NCI-H345 (cell line): ENCODE measurements at places on chromosomes 5 and 9.

DNA sequence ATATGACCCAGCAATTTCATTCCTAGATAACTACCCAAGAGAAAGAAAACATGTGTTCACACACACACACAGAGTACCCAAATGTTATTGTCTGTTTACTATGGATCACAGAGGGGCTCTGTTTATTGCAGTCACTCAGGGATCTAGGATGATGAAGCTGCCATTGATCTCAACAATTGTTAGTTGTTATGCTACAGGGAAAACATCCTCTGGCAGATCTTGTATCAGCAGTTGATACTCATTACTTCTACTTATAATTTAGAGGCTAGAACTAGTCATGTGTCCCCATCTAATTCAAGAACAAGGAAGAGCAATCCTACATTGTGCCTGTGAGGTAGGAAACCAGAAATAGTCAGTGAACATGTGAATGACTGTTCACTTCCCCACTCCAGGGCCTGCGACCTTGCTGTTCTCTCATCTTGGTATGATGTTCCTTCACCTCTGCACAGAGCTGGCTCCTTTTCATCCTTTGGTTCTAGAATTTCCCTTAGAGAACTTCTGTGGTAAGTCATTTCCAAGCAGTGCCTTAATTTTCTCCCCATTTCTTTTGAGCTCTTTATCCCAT is 30.3 kb downstream of the NMUR2 start:
- DNase-seq, result no peak

- DNase-seq, result no peak
Observed at GRCh38 chr5:159181152-159181551, 28.2 kb downstream of the RNF145 start.

DNA sequence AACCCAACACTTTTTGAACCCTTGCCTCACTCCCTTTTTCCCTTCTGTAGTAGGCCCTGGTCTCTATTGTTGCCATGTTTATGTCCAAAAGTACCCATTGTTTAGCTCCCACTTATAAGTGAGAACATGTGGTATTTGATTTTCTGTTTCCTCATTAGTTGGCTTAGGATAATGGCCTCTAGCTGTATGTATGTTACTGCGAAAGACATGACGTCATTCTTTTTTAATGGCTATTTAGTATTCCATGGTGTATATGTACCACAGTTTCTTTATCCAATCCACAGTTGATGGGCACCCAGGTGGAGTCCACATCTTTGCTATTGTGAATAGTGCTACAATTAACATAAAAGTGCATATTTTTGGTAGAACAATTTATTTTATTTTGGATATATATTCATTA is 90.3 kb upstream of the PTPRD start:
- DNase-seq, result no peak

DNA sequence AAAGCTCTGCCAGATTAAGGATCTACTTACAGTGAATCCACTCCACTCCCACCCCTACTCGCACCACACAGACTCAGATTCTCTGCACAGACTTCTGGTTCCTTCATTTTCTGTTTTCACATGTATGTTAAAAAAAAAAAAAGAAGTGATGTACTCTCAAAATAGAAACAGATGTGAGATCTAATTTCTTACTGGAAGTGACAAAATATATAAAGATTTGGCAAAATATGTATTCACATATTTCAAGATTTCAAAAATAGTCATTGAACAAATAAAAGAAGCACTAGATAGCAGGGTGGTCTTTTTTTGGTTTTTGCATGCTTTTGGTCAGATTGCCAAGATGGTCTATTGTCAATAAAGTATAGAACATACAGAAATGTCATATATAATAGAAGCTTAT is 379.2 kb downstream of the TMEM167A start:
- no peak for DNase-seq

- DNase-seq, result no peak
Observed at GRCh38 chr5:141825791-141826560, 52.2 kb downstream of the PCDH1 start.

GRCh38 chr9:123253204-123253603 is 15.2 kb downstream of the STRBP start:
- DNase-seq, result no peak

DNA sequence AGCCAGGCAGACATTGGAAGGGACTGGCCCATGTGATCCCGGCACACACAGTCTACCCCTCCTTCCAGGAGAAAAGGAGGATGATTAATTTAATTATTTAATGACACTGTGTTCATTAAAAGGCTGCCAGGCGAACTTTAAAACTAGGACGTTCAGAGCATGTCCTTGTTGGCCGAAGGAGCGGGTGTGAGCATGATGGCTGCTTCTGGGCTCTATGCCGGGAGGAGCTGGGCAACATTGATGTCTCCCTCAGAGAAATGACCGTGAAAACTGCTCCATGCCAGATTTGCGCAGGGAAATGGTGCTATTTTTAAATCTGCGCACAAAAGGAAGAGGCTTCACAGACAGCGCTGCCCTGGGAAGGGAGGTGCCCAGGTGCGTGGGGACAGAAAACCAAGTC is 284.9 kb upstream of the IRX4 start:
- DNase-seq, result no peak

- no peak for DNase-seq
Observed at GRCh38 chr9:16179566-16179965, 626.7 kb downstream of the CCDC171 start.

- DNase-seq, result no peak
Observed at GRCh38 chr5:80140496-80140895, 105.3 kb downstream of the THBS4 start.

DNA sequence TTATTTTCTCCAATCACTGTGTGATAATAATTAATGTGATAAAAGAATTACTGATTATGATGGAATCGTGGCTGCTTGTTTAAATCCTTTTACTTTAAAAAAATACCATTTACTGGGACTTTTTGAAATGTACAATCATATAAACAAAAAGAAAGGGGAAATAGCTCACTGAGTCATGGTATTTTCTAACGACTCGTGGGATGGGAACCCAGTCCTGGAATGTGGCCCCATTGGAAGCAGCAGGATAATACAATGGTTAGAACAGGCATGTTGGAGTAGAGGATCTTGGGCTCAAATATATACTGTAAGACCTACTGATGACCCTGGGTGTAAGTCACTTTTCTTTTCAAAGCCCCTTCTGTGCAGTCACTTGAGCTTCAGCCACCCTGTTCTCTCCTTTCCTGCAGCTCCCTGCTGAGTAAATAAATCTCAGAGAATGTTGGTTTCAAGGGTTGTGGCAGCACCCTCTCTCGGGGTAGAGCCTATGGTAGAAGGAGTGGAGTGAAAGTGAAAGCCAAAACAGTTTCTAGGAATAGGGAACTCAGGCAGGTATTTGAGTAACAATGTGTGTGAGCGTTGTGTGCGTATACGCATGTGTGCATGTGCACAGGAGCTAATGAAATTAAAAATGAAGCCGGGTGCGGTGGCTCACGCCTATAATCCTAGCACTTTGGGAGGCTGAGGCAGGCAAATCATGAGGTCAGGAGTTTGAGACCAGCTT is 40.8 kb upstream of the LARP1 start:
- DNase-seq, result no peak

DNA sequence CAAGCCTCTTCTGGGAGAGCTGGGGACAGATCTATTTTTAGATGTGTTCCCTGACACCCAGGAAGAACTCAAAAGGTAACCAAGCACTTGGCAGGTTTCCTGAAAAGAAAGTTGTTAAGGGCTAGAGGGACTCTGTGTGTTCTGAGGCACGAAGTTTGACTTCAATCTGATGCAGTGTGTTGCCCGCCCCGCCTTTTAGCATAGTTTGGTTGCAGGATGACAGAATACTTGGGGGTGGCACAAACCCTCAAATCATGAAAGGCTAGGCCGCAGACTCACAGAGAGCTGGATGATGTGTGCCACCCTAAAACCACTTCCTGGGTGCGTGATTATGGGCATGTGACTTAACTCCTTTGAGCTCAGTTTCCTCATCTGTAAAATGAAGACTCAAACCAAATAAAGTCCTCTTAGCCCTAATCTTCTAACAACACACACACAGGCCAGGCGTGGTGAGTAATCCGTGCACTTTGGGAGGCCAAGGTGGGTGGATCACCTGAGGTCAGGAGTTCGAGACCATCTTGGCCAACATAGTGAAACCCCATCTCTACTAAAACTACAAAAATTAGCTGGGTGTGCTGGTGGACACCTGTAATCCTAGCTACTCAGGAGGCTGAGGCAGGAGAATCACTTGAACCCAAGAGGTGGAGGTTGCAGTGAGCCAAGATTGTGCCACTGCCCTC is 12.8 kb upstream of the NDFIP1 start:
- DNase-seq, result no peak

DNA sequence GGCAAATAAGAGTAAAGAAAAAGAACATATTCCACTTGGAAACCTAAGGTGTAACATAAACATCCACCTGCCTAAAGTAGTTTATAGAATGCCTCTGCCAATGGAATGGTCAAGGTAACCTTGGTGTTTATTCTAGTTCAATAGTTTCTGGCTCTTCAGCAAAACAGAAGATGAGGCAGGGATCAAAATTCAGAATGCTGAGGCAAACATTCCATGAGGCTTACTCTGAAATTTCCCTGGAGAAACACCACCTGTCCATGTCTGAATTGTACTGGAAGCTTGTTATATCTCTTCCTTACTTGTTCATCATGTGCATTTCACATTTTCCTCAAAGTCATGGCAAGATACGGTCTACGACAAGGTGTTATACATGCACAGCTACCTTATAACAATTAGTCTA is 1862.4 kb upstream of the ACO1 start:
- no peak for DNase-seq

DNA sequence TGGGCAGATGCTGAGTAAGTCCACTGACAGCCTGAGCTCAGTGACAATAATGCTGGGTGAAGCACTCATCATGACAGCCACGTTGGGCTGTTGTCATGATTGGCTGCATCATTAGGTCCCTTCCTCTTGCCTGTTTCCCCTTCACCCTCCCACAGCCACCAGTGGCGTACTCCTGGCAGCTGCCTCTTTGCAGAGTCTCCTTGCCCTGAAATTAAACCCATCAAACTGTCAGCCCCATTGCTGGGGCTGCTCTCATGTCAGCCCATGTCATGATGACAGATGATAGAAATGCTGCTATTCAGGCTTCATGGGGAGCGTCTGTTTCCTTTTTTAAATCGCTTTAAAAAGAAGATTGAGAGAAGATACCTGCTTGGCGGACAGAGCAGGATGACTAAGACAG is 327.4 kb downstream of the AGTPBP1 start:
- no peak for DNase-seq

- no peak for DNase-seq
Observed at GRCh38 chr5:92795633-92796032, 785.4 kb downstream of the NR2F1-AS1 start.

- DNase-seq, result no peak
Observed at GRCh38 chr5:94407023-94407422, 211.4 kb downstream of the KIAA0825 start.

- DNase-seq, result no peak
Observed at GRCh38 chr9:128025736-128026135, 41.4 kb downstream of the NAIF1 start.

DNA sequence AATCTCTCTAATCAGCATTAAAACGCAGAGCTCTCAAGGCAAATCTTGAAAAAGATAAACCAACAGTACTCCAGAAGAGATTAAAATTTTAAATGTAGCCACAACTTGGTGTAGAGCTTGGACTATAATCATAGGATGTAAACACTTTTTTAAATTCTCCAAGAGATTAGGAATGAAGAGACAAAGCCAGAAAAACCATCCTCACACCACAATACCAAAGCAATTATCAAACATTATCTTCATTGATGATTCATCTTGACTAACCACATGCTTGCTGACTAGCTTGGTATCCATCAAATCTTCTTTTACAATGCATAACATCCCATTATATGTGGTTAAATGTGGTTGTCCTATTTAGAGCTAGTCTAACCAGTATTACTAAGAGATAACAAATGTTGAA is 815.1 kb downstream of the TLE1 start:
- no peak for DNase-seq

DNA sequence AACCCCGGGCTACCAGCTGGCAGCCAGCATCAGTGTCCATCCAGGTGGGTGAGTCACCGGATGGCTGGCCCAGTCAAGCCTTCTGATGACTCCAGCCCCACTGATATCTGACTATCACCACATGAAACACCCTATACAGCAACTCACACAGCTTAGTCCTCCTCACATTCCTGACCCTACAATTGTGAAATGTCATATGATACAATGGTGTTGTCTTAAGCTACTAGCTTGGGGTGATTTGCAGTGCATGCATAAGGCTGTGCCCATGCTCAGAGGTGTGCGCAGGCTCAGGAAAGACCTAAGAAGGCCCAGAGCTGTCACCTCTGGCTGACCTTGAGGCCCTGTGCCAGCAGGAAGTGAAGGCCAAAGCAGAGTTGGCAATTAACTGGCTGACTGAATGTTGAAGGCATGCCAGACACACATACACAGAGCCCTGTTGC is 21.5 kb upstream of the SEMA4D start:
- no peak for DNase-seq

DNA sequence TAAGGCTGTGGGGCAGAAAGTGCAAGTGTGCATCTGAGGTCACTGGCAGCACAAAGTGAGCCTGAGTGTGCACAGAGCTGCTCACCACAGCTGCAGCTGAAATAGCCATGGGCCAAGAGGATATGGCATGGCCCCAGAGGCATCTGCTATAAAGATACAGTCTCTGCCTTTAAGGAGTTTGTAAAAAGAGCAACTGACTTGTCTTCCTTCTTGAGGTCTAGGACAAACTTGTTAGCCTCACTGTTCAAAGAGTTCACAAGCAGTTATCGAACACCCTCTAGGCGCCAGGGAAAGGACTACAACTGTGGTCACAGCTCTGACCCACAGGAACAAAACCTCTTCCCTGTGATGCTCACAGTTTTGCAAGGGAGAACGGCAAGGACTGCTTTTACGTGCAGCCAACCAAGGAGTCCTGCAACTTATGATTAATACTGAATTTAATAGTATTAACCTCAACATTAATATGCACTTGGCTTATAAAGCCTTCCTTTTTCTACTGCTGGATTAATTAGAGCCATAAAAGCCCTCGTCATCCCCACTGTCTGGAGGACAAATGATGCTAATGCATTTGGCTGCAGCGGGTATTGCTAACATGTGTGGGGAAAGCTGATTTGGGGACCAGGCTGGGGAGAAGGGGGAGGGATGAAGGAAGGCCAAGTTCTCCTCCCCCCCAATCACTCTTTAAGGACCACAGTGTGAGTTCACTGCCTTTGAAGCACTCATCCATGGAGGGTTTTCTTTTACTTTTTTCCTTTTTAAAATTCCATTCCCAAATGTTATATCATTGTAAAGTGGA is 189.8 kb upstream of the TRIM32 start:
- DNase-seq, result no peak

DNA sequence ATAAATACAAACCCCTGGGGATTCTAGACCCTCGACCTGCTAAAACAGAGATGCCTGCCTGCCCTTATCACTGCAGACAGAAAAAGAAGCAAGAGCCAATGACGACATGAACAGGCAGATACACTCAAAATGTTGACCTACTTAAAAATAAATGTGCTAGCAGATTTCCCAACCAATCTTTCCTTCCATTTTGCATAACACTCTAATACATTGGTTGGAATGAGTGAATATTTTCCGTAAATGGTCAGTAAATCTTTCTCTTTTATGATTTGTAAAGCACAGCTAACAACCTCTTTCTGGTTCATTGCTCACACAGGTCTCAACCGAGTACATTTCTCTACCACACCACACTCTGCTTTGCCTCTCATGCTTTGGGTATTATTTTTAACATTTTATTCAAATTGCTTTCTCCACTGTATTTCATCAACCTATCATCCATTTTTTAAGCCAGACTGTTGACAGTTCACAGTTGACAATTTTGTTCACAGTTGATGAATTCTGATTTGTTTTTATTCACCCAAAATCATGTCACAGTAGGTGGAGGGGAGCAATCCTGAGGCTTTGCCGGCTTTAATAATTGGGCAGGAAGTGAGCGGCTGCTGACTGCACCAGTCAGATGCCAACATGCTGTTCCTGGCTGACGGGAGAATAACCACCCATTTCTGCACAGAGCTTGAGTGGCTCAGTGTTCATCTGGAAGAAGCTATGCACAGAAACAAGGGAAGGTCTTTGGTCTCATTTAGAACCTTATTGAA is 426.6 kb downstream of the SPOCK1 start:
- no peak for DNase-seq
